ENCODE measurements at places on chromosomes 5 and 9.

DNA sequence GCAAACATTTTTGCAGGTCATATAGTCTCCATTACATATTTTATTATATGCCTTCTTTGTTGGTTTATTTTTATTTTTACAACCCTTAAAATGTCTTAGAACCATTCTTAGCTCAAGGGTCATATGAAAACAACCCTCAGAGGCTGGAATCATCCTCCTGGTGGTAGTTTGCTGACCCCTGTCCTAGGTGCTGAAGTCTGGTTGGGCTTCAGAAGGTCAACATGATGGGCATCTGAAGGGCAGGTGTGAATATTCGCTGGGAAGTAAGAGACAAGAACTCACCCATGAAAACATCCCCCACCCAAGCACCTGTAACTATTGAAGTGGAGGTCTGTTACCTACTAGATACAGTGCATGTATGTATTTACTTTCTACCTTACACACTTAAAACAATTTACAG is 75.4 kb downstream of the OSMR start:
- no peak for DNase-seq

GRCh38 chr9:75823151-75823550 is 67.3 kb upstream of the PCSK5 start:
- no peak for DNase-seq

GRCh38 chr9:72575666-72576065 is 54.3 kb downstream of the TMC1 start:
- DNase-seq: no peak

DNA sequence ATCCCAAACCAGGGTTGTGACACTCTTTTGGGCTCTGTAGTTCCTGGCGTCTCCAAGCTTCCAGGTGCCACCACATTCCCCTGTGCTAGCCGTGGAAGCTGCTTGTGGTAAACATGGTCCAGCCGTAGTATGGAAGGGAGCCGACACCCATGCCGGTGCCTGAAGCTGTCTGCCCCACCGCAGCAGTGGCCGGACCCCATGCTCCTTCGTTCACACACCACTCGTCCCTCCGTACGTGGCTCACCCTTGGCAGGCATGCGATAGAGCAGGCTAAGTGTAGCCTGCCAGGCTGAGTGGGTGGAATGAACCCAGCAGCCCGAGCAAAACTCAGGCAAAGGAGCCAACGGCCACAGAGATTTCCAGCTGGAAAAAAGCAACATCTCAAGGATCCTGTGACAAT is 2030.4 kb downstream of the EFNA5 start:
- no peak for DNase-seq

GRCh38 chr9:130264414-130265350 is 878 bp upstream of the HMCN2 start:
- no peak for DNase-seq
